Anterior cingulate cortex (tissue), 58 donors: ENCODE measurements at places on chromosomes 1 and 21.

DNA sequence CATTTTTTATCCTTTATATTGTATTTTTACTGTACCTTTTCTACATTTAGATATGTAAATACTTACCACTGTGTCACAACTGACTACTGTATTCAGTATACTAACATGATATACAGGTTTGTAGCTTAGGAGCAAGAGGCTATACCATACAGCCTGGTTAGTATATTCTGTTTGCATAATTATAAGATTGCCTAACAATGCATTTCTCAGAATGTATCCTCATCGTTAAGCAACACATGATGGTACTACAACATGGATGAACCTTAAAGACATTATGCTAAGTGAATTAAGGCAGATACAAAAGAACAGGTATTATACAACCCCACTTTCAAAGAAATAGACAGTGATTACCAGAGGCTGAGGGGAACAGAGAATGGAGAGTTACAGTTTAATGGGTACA, 62.7 kb downstream of the RUSC1 start:
- DNase-seq: no peak

GRCh38 chr1:93408203-93408602, 39.7 kb upstream of the FNBP1L start:
- DNase-seq: no peak

GRCh38 chr21:44558695-44559094, at the start of gene KRTAP10-3:
Gene KRTAP10-3, minus strand, starts transcription at chr21:44558795. Its CDS starts 80 bp downstream, at chr21:44558715.
- DNase-seq: no peak

- peak; percentile 38 for DNase-seq
These were observed 2.8 kb upstream of the SLC2A1 start for GRCh38 chr1:42961312-42962091.

DNA sequence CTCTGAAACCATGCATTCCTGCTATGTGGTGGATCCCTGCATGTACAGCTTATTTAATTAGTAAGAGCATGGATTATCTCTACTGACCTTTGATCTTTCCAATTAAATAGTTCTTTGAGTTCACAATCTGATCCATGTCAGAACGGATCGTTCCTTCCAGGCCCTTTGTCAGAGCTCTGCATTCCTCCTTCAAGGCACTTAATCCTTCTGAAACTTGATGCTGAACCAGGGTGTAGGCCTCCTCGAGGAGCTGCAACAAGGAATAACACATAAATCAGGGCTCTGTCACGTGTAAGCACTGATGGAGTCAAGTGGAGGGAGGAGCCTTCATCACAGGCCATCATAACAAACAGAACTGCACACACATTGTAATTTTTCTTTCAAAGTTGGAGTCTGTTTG, 68.4 kb upstream of the EDEM3 start:
- DNase-seq: no peak

DNA sequence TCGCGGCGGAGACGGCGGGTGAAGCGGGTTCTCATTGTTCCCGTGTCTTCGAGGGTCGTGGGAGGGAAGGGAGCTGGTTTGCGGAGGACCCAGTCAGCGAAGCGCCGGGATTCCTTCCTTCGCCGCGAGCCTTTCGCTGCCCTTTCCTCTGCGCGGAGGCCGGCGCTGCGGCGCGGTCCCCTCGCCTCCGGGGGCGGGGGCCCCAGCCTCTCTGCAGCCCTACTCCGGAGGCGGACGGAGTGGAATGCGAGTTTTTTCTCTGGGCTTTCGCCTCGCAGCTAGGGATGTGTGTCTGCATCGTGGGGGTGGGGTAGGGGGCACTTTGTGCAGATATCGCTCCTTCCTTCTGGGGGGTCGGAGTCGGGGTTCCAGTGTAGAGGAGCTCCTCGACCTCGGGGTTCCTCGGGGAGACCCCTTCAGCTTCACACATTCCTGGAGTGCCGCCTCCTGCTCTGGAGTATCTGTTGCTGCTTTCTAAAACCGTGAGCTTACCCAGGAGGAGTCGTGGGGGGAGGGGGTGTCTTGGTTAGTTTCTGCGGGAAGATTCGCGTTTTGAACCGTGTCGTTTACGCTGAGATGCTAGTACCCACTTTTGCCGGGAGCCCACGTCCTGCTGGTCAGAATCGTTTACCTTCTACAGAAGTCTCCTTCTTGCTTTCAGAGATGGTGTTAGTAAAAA, 595 bp downstream of the RNF2 start:
- peak; percentile 33 for DNase-seq

DNA sequence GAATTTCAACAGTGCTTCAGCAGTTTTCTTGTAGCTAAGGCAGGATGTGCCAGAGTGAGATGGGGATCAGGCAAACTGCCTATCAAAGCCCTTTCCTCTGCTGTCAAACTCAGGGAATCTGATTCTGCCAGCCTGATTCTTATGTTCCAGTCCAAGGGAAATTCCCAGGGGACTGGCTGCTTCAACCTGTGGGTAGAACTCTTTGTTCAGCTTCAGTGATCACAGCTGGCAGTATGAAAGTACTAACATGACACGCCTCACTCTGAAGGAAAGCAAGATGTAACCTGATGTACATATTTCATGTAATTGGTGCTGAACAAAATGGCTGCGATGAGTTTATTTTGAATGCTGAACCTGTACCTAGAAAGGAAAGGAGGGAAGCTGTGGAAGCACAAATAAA, 40.1 kb upstream of the SLC5A9 start:
- no peak for DNase-seq

DNA sequence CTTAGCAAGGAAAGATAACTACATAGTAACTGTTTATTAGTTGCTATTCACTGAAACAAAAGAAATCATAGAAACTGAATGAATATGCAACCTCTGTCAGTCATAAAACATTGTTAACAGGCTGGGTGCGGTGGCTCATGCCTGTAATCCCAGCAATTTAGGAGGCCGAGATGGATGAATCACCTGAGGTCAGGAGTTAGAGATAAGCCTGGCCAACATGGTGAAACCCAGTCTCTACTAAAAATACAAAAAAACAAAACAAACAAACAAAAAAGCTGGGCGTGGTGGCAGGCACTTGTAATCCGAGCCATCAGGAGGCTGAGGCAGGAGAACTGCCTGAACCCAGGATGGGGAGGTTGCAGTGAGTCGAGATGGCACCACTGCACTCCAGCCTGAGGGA, 44.1 kb downstream of the CRB1 start:
- DNase-seq: no peak

GRCh38 chr1:31570228-31570627, 6.1 kb upstream of the TINAGL1 start:
- DNase-seq: no peak

DNA sequence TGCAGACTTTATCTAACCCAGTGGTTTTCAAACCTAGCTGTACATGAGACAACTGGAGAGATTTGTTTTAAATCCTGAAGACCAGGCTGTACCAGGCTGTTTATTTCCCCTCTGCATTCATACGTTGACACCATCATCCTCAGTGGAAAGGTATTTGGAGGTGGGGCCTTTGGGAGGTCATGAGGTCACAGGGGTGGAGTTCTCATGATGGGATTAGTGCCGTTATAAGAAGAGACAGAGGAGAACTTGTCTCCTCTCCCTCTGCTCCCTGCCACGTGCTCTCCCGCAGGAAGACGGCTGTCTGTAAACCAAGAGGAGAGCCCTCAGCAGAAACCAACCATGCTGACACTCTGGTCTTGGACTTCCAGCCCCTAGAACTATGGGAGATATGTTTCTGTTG, 165.4 kb downstream of the ADSS2 start:
- DNase-seq: no peak

DNA sequence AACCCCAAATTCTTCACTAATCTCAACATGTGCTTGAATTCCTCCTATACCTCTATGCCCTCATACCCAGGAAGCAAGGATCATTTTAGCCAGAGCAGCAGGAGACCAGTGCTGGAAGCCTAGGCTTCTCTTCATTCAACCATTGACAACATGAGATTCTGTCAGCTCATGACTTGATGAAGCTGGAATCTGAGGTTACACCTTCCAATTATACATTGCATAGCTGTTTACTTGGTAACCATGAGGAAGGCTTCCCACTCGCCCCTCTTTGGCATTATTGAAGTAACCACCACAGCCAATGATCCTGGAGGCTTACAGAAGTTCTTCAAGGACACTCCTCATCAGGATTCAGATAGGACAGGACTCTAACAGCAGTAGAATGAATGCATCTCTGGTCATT, 160.3 kb downstream of the TPR start:
- no peak for DNase-seq

- DNase-seq: no peak
These were observed 44.1 kb downstream of the TTC3 start for GRCh38 chr21:37117204-37117603.

GRCh38 chr1:159647616-159648015, 60.0 kb downstream of the APCS start:
- DNase-seq: no peak

- no peak for DNase-seq
These were observed 68.8 kb downstream of the GRIK3 start for GRCh38 chr1:36965275-36966159.

DNA sequence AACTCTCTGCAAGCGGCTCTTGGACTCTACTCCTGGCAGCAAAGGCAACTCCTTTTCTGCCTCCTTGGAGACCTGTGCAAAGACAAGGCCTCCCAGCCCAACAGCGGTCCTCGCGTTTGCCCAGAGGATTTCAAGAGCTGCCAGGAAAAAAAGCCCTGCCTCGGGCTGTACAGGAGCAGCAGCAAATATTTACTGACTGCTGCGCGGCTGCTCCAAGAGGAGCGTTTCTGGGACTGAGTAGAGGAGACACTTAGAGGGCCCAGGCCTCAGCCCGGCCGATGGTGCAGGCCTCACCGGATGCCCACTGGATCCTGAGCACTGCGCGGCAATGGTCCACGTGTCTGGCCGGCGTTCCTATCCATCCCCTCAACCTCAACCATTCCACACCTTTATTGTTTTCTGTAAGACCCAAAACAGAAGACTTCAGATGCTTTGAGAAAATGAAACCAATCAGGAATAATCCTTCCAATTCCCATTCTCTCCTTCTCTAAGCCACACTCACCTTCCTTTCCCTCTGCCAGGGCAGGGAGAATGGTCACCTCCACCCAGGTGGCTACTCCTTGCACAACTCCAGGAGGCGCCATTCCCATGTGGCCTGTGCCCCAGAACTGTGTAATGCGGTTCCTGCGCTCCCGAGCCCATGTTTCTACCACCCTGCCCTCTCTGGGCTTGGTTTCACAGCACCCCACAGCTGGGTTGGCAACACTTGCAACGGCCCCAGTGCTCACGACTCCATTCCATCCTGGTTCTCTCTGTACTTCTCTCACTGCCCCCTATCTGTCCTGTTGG, 215.8 kb downstream of the TRABD2B start:
- DNase-seq: no peak
